ENCODE measurements at places on chromosomes 7 and 10.

GRCh38 chr10:17792991-17793390, 16.2 kb upstream of the MRC1 start:
- no peak for DNase-seq

DNA sequence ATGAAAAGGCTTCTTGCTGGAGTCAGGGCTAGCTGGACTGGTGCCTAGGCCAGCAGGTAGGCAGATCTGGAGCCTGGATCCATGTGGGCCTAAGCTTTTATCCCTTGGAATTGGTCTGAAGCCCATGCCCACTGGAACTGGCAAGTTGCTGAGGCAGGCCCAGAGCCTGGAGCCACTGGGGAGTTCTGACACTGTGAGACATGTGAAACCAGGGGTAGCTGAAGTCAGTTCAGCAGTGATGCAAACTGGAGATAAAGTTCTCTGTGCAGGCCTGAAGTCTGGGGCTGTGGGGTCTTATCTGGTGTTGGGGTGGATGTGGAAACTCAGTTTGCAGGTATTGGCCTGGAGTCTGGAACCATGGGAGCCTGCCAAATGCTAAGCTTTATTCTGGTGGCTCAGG, 9.7 kb upstream of the THSD7A start:
- DNase-seq: no peak

GRCh38 chr7:106629516-106629915, 31.4 kb downstream of the CCDC71L start:
- DNase-seq: no peak

DNA sequence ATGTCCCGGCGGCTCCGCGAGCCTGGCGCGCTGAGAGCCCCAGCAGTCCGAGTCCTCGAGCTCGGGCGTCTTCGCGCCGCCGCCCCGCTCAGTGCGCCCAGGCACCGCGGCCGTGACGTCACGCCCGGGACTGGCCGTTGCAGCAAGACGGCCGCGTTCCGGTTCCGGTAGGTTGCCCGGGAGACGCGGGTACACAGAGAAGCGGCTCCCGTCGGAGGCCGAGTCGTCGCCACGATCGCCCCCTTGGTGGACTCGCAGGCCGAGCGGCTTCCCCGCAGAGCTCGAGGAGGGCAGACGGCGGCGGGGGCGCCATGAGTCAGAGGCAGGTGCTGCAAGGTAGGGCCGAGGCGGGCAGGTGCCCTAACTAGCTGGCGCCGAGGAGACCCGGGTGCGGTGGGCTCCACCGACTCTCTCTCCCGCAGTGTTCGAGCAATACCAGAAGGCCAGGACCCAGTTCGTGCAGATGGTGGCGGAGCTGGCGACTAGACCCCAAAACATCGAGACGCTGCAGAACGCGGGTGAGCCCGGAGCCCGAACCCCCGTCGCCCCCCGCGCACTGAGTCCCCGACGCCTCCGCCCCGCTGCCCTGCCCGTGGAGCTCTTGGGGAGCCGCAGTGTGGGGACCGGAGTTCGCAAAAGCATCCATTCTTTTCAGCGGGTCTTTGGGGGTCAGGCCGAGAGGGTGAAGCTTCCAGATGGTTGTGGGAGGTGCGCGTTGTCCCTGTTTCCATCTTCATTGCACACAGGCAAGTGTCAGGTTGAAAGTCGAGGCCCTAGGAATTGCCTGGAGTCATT, at the start of gene SPAG6:
SPAG6 (plus strand) TSS at position 196 of the 795 bp plus-strand sequence; CDS start at position 312, 116 bp downstream.
- no peak for DNase-seq

- DNase-seq: no peak
These were observed 1029.6 kb downstream of the LRMDA start for GRCh38 chr10:76461024-76461423.

DNA sequence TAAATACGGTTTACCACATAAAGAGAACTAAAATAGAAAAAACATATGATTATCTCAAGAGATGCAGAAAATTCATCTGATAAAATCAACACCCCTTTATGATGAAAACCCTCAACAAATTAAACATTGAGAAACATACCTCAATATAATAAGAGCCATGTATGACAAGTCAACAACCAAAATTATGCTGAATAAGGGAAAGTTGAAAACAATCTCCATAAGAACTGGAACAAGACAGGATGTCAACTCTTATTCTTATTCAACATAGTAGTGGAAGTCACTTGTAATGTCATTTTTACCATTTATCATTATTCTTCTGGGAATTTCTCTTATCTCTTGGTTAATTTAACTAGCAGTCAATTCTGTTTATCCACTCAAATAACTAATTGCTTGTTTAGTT, 79.0 kb downstream of the PCDH15 start:
- no peak for DNase-seq

DNA sequence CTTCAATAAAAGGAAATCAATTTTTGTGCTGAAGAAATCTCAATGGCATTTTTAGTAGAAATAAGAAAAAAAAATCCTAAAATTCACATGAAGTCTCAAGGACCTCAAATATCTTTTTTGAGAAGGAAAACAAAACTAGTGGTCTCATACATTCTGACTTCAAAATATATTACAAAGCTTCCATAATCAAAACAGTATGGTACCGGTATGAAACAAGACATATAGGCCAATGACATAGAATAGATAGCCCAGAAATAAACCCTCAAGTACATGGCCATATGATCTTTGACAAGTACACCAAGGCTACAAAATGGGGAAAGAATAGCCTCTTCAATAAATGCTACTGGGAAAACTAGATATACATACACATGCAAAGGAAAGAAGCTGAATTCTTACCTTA, 131.8 kb upstream of the GPR22 start:
- DNase-seq: no peak

GRCh38 chr7:150895809-150896208, 43.5 kb downstream of the AOC1 start:
- DNase-seq: no peak

DNA sequence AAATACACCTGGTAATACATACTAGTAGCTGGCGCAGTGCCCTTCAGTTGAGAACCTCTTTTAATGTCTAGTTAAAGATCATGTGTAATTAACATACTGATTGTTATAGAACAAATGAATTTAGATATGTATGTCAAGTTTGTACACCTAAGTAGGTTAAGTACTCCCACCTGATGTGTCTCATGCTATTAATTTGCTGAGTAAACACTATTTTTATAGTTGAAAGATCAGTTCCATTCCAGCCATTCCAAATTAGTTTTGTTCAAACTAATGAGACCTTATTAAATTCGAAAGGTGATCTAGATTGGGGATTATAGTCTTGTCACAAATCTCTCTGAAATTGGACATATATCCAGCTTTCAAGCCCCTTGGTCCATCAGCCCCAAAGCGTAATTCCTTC, 710.0 kb downstream of the LRMDA start:
- DNase-seq: no peak

Measured in epithelial cell of proximal tubule (primary cell).